ENCODE measurements at places on chromosomes 2 and 18.

DNA sequence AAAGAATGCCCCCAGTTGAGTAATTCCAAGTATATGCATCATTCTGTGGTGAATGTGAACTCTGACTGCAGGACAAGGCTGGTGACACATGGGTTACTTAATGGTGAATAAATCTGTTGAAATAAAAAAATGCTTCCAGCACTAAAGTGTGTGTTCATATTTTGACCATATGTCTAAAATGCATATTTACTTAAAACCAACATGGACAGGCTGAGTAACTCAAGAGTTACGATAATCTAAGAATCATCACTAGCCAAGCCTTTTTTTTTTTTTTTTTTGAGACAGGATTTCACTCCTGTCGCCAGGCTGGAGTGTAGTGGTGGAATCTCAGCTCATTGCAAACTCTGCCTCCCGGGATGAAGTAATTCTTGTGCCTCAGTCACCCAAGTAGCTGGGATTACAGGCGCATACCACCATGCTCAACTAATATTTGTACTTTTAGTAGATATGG lies 47.1 kb upstream of the CCBE1 start:
- DNase-seq, result no peak

DNA sequence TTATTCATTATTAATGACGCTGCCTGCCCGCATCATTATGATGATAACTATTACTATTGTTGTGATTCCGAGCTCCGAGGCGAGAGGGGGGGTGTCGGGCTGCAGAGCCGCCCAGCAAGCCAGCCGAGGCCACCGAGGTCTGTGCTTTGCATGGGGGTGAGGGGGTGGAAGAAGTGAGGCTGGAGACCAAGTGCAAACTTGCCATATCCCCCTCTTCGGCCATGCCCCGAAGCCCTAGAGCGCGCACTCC lies 3.6 kb downstream of the BCL11A start:
- DNase-seq, result peak; percentile 40

DNA sequence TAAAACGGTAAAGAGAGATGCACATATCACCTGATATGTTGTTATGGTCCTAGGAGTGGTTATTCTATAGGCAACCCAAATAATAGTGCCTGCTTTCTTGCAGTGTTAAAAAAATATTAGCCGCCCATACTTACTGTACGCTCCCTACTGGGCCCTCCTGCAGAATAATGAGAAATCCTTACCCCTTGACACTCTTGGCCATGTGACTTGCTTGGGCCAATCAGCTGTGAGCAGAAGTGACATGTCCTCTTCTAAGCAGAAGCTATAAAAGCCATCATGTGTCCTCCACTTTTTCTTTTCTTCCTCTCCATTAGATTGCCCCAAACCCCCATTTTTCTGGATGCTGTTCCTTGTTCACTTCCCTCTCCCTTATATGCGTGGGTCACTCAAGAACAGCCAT lies 90.5 kb upstream of the SPRED2 start:
- DNase-seq, result no peak

- no peak for DNase-seq
Measured at GRCh38 chr18:63187791-63188460, 131.6 kb downstream of the BCL2 start.

DNA sequence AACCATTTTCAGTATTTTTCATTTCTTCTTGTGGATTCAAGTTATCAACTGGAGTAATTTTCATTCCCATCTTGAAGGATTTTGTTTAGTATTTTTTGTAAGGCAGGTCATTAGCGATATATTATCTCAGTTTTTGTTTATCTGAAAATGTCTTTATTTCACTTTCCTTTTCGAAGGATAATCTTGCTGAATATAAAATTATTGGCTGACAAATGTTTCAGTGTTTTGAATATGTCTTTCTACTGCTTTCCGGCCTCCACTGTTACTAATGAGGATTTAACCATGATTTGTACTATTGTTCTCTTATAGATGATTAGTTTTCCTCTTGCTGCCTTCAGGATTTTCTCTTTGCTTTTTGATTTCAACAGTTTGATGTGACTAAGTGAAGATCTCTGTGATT lies 58.3 kb upstream of the ZNF396 start:
- DNase-seq, result no peak

DNA sequence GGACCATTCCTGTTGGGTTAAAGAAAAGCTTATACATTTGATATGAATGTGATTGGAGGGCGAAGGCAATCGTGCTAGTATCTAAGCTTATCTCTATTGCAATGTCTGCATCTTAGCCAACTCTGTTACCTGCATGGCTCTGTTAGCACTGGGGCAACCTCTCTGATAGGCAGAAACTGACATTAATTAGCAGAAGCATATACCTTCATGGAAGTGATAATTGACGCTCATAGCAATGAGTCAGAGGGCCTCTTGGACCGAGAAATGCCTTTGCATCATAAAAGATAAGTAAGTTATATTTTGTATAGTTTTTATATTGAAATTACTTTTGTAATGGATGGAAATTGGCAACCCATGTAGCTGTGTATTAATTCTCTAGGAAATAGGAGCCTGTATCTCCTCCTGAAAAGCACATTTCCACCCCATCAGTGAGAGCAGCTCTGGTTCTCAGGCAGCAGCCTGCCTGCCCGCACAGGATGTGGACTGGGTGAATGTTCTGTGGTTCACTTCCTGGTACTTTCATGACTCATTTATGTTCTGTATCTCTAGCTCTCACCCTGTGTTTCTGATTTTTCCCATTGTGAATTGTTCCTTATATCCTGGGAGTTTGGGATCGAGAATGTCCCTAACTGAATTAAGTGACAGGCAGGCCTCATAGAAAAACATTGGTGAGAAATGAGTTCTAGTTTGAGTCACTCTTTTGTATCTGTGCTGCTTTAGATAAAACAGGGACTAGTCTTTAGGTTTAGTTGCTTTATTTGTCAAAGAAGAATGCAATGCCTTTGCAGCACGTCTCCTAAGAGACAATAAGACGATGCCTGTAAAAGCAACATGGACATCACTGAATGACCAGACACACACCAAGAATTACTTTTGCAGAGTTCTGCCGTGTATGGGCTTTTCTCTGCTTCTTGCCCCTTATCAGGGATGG lies 344.9 kb downstream of the DCDC2C start:
- no peak for DNase-seq
